ENCODE measurements at places on chromosomes 5 and 9.

- DNase-seq, result no peak
Measured at GRCh38 chr5:82100303-82101077, 128.7 kb downstream of the ATG10 start.

DNA sequence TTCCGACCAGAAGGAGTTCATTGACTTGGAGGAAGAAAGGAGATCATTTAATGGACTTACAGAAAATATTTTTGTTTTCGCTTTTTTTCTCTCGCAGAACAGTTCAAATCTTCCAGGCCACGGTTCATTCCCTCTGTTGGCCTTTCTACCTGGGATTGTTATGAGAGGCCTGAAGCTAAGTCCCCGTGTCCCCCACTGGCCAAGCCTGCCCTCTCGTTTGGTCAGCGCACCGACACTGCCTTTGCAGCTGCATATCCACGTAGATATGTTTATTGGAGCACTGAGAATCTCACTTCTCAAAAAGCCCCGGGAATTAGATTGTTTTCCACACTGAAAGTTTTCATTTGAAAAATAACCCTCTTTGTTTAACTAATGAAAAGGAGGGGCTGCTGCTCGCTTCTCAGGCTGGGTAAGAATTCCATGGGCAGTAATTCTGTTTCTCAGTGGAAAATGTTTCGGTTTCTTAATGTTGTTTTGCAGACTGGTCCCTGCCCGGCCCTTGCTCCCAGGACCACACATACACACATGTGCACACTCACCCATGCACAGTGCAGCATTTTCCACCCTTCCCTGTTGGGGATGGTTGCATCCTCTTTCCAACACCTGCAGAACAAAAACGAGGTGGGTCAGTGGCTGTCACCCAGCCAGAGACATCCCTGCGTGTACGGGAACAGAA, 655.7 kb downstream of the BNC2 start:
- no peak for DNase-seq

- DNase-seq, result no peak
Measured at GRCh38 chr5:35341189-35341588, 110.9 kb upstream of the PRLR start.

DNA sequence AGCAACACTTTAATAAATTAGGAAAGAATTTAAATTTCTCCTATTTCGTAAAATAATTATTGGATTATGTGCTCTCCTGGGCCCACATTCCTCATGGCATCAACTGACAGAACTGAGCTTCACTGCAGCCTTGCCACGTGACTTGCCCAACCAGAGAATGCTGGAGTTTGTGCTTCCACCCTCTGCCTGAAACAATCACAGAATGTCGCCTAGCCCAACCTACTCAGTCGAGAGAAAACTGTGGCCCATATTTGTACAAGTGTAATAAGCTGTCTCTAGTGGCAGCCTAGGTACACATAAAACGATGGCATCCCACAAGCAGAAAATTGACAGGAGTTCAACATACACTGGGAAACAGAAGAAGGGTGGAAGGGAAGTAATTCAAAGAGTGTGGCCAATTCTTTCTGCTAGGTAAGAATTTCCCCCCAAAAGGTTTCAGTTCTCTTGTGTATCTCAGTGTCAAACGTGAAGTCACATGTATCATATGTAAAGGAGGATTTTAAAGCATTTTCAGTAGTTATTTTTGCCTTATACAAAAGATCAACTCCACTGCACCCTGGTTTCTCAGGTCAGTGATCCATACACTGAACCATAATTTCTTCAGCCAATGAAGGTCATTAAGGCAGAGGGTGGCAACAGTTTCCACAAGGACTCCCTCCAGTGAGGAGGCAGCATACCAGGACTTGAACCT, 41.7 kb downstream of the ZNF608 start:
- DNase-seq, result peak; percentile 5

- no peak for DNase-seq
Measured at GRCh38 chr9:109143881-109144562, 23.0 kb downstream of the FRRS1L start.

Data from NCI-H1930 (cell line).